ENCODE measurements at places on chromosomes 13 and 19.

DNA sequence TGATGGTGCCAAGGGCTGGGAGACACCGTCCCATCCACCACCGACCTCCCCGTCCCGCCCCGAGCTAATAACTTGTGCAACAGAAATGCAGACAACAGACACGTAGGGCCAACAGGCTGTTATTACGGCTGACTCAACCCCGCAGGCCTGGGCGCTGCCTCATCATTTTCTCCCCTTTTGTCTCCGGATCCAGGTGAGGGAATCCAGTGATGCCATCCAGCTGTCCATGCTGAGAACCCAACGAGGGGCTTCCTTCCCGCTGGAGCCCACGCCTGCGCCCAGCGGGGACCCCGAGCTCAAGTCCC is 6.4 kb upstream of the DIRAS1 start:
- DNase-seq = no peak

DNA sequence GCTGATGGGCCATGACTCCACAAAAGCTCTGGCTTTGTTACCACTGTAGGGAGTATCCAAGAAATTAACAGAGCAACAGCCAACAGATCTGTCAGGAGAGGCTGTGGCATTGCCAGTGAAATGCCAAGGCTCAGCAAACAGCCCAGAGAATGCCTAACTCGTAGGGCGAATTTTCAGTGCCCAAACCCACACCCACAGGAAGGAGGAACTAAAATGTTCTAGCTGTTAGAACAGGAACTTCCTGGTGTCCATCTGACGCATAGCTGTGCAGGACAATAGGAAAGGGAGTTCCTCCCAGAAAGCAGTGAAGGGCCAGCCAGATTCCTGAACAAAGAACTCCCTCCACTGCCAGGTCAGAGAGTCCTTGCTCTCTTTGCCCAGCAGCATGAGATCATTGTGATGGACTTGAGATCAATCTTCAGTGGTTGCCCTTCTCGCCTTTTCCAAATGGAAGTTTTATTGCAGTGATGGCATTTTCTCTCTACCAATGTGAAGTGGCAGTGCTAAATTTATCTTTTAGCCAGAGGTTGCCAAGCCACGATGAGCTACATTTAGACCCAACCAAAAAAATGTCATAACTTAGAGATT is 224.2 kb upstream of the STARD13 start:
- peak; percentile 43 for DNase-seq

GRCh38 chr19:19342086-19343015 is 21.7 kb downstream of the MAU2 start:
- peak; percentile 68 for DNase-seq

DNA sequence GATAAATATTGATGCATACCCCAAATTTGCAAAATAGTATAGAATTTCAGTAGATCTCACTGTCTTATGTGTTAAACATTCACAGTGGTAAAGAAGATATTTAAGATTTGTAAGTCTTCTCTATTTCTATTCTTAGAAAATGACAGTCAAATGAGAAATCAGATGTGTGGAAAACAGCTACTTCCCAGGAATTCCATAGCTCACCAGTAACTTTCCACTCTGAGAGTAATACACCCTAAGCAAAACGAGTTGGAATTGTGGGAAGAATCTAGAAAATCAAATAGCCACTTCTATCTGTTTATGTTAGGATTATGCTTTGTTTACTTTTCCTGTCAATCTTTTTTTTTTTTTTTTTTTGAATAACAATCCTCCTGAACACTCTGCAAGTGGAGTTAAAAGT is 69.1 kb downstream of the FLT1 start:
- no peak for DNase-seq

GRCh38 chr13:97786510-97786909 is 167.0 kb upstream of the IPO5 start:
- DNase-seq = no peak
